Stimulated activated naive CD4-positive, alpha-beta T cell treated with Interleukin-2 at 50 U/mL for 16 hours (primary cell): ENCODE measurements at places on chromosomes 2 and 18.

DNA sequence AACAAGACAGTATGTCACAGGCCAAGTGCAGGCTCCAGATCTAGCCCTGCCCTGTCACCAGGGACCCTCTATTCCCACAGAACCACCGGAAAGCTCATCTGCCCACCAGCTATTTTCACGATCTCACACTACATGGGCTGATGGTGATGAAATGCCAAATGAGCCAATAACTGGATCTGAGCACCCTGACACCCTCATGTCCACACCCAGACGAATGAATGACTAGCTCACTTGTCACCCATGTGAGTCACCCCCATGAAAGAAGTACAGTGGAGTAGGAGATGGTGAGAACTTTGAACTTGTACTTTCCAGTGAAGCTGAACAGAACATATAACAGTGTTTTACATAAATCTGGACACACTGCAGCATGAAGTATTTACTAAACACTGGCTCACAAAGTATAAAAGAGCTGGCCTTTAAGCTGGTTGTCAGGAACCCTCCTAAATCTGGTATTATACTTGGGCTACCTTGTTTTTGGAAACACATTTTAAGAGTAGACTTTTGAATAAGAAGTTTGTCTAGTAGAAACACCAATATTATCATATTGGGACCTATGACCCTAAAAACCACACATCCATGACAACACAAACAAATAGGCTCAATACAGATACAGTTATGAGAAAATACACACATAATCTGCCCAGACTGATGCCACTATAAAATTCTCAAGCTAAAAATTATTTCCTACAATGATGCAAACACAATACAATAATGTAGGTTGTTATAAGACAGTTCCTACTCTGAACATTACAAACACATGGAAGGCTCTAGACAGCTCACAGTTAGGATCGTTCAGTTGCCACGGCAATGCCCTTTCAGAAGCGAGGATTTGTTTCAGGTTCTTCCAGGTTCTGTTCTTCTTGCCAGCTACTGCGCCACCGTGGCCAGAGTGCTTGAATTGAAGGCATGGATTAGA is 19.0 kb downstream of the INO80C start:
- DNase-seq, result peak; percentile 30

DNA sequence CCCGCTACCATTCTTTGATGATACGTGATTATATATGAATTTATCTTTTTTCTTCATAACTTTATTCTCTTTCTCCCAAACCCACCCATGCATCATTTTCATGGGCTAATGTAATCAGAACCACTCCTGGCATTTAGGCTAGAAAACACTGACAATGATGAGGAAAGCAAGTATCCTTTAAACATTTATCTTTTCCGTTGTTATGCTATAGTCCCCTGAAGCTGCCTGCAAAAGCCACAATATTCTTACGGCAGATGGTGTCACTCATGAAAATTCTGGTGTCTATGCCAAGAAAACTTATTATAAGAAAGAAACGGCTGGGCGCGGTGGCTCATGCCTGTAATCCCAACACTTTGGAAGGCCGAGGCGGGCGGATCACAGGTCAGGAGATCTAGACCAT is 221.8 kb upstream of the CTAGE1 start:
- no peak for DNase-seq

GRCh38 chr18:52174220-52174619 is 165.8 kb upstream of the DCC start:
- DNase-seq, result no peak

GRCh38 chr2:20235655-20236305 is 10.8 kb upstream of the SDC1 start:
- DNase-seq, result no peak

DNA sequence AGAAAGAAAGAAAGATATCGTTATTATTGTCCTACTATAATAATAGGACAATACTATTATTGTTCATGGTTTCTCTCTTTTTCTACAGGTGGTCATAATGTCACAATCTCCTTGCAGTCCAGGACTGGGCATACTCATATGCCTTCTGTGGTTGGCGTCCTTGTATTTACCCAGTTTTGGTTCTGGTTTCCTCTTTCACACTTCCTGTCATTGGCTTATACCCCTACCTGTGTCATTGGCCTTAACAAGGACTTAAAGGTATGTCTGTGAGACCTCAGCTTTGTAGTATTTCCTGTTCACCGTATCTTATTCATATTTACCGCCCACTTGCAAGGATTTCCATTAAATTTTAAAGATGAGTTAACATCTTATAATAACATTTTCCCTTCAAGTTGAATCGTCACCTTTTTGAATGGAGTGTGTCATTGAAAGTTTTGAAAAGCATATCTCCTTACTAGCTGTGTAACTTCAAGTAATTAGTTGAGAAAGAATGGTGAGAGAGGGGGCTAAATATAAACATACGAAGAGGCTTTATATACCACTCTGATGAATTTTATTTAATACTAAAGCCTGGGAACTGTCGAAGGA is 36.5 kb upstream of the HTR2B start:
- no peak for DNase-seq

DNA sequence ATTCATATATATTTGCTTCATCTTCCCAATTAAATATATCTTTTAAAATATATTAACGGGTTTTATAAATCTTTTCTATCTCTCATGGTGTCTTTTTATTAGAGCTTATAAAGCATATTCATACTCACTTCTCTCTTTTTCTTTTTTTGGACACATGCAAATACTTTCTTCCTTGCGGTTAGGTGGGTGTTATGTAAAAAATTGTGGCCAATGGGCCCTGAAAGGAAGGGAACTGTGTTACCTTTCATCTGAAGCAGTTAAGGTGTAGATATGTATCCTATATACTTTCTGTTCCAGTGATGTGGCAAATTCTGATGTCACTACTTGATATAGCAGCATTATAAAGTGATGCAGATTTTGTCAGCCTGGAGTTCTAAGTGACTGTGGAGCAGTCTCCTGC is 714.5 kb downstream of the PLCL1 start:
- DNase-seq, result no peak

- DNase-seq, result no peak
These were observed 113.0 kb upstream of the FSIP2 start for GRCh38 chr2:185625604-185626003.

- no peak for DNase-seq
These were observed 7.3 kb downstream of the CAPN10 start for GRCh38 chr2:240593703-240594451.

- DNase-seq, result no peak
These were observed 352.9 kb upstream of the NETO1 start for GRCh38 chr18:73220663-73221062.

GRCh38 chr2:128280901-128281321 is 37.8 kb downstream of the HS6ST1 start:
- DNase-seq, result no peak

DNA sequence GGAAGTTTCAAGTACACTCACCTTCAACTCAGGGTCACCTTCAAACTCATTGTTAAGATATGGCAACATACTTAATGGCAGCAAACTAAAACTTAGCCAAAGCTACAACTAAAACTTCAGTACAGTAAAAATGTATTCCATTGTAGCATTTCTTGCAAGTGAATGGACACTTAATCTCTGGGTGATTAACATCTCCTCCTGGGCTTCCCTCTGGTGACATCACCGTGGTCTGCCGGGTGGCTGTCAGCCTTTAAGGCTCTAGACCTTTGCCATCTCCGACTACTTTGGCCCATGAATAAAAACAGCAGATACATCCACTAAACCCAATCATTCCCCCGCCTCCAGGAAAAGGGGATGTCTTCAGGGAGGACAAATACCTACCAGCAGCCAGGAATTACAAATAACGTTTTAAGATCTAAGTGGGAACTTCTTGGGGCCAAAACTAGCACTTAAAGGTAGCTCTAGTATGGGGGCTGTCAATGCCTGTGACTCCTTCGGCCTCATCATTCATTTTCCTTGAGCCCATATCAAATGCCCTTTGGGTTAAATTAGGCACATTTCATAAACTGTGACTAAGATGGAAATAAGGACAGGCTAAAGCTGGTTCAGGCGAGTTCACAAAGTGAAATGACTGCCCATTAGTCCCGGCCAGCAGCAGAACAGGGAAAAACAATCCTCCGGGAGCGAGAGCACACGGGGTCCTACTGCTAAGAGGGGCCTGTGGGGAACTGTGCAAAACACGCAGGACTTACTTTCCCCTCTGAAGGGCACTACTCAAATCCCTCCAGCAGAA is 1.1 kb downstream of the TFCP2L1 start:
- DNase-seq, result no peak
